EL (cell line): ENCODE measurements at places on chromosomes 2 and 18.
A peak's percentile ranks its signal among the peaks of the same experiment; 100 is the strongest.

DNA sequence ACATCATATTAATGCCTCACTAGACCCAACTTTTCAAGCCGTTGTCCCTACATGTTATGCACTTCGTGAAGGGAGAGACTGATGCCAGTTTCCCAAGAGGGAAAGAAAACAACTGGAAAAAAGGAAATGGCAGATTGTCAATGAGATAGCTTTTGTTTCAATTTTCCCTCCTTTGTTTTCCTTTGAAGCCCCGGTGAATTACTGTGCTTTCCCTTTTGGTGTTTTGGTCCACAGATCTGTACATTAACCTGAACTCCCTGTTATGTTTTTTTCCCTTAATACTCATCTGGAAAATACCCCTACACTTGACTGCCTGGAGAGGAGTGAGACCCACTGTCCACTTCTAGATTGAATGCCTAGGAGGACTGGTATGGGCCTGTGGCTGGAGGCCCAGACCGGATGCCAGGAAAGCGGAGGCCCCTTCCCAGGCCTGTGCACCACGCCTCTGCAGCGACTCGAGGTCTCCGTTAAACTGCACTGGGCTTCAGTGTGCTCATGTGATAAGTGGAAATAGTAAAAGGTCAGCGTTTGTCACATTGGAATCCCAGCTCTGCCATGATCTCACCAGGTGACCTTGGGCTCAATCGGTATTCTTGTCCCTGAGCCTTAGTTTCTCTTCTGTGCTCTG is 106.4 kb downstream of the GATA6 start:
- no peak for DNase-seq

GRCh38 chr2:235754357-235755207 is 260.7 kb downstream of the AGAP1 start:
- DNase-seq: no peak

- DNase-seq: no peak
Measured at GRCh38 chr2:105804266-105804665, 59.6 kb downstream of the NCK2 start.

DNA sequence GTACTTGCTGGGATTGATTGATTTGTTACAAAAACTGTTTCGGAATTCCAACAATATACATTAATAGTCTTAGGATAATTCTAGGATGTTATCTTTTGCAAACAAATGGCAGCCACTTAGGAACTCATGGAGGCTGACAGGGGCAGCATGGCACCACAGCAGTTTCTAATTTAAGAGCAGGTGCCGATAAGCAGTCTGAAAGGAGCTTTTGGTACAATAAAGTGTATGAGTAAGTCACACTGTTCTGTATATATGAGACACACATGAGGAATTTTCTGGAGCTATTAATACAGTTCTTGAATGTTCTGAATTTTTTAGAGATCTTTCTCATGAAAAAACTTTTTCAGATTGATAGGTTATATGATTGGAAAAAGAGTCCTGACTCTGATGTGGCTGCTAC is 52.2 kb downstream of the EIF5B start:
- DNase-seq: peak; percentile 67

DNA sequence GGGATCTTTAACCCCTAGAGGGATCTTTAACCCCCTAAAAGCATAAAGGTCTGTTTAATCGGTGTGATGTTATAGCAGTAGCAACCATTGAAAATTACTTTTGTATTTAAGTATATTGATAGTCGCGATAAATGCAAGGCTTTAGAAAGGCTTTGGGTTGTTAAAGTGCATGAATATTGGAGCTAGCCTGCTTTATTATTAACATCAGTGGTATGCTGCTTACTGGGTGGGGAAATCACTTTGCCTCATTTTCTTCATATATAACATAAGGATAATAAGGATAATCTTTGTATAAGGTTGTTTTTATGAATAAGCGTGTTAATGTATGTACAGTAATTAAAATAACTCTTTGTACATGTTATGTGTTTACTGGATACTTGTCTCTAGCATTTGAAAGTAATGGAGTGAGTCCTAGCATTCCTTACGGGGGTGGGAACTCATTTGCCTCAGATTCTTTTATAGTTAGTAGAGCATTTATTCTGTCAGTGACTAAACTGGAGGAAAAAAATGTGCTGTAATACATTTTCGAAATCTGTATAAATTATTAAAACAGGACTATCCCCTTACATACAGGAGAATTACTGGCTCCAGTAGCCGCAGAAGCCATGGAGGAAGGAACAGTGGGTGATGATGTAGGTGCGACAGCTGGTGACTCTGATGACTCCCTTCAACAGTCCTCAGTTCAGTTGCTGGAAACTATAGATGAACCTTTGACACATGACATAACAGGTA is 122.2 kb downstream of the BIRC6 start:
- DNase-seq: peak; percentile 51

GRCh38 chr2:122469147-122469546 is 713.7 kb downstream of the TSN start:
- no peak for DNase-seq

- DNase-seq: peak; percentile 0
Measured at GRCh38 chr18:43719267-43719795, 442.0 kb upstream of the SYT4 start.

- DNase-seq: no peak
Measured at GRCh38 chr18:32261003-32261402, 71.2 kb downstream of the MEP1B start.

DNA sequence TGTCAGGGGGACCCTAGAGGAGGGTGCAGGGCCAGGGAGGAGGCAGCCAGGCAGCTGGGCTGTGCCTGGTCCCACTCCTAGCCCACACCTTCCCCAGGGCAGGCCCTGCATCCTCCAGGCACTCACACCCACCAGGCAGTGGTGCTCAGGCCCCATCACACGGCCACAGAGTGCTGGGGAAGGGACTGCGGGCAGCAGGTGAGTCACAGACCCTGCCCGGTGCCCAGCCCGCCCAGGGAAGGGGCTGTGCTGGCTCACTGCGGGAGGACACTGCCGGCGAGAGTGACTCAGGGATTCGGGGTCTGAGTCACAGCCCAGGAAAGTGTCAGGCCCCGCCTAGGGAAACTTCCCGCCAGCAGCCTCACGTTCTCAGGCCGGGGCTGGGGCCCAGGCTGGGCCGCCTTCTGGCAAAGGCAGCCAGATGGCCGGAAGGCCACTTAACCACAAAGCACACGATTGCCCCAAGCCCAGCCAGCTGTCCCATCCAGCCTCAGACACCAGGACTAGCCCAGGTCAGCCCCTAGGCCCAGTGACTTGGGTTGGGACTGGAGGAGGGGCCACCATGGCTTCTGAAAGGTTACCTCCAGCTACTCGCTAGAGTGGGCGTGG is 42.2 kb downstream of the BIN1 start:
- DNase-seq: peak; percentile 98

- no peak for DNase-seq
Measured at GRCh38 chr2:233007270-233007669, 5.8 kb downstream of the NGEF start.

DNA sequence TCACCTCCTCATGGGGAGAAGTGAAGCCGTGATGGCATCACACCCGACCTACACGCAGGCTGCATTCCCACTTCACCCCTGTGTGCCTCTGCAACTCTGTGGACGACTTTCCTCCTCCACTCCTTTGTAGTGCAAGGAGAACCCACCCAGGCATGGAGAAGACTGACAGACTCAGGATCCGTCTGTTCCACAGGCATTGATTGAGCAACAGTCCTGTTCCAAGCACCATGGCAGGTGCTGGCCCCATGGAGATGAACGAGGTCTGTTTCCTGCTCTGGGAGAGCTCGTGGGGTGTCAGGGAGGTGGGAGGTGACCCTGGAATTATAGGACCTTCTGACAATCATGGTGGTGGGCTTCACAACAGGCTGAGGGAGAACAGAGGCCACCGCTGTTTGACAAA is 284.7 kb upstream of the HDAC4 start:
- no peak for DNase-seq

- peak; percentile 57 for DNase-seq
Measured at GRCh38 chr2:84970210-84970867, 622 bp upstream of the KCMF1 start.

DNA sequence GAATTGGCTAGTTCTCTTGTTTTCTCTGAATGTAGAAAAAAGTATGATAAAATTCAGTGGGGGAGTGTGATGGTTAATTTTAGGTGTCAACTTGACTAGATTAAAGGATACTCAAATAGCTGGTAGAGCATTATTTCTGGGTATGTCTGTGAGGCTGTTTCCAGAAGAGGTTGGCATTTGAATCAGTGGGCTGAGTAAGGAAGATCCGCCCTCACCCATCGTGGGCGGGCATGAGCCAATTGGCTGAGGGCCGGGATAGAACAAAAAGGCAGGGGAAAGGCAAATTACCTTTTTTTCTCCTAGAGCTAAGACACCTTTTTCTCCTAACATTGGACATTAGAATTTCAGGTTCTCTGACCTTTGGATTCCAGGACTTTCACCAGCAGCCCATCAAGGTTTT is 667.6 kb upstream of the SLC8A1 start:
- no peak for DNase-seq

- DNase-seq: no peak
Measured at GRCh38 chr2:150729495-150729955, 242.1 kb upstream of the RND3 start.

GRCh38 chr2:144151405-144151804 is 368.5 kb downstream of the ZEB2 start:
- DNase-seq: no peak

DNA sequence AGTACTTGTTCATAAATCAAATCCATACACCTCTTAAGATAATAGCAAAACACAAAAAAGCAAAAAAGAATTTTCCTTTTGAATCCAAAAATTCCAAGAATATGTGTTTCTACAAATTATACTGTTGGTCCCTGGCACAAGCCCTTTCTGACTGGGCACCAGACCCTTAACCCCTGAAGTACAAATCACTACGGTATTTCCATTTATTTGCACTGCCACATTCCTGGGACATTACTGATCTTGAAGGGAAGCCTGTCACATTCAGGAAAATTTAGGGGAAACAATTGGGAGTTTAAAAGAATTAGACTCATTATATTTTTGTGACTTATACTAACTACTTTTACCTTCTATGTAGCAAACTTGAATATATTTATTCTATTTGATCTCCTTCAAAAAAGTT is 98.8 kb downstream of the ZNF521 start:
- DNase-seq: peak; percentile 69

GRCh38 chr2:5834501-5834900 is 142.3 kb downstream of the SOX11 start:
- DNase-seq: no peak

- no peak for DNase-seq
Measured at GRCh38 chr2:150872756-150873395, 385.4 kb upstream of the RND3 start.

- DNase-seq: no peak
Measured at GRCh38 chr2:112166806-112167499, 28.8 kb downstream of the FBLN7 start.

GRCh38 chr2:157893611-157894010 is 17.5 kb upstream of the ACVR1 start:
- no peak for DNase-seq

GRCh38 chr18:48222118-48222517 is 187.1 kb downstream of the ZBTB7C start:
- DNase-seq: no peak

DNA sequence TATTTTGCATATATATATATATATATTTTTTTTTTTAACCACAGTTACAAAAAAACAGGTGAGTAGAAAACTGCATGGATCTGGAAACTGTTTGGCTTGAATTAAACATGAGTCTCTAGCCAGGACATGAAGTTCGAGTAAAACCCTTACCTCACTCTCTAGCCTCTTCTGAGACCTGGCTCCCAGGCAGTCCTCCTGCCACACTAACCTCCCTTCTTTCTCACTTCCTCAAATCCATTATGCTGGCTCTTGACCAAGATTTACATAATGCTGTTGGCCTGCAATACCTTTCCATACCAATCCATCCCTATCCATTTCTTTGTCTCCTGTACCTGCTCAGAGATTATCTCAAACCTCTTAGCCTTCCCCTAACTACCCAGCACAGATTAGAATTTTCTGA is 34.0 kb downstream of the PIGN start:
- DNase-seq: no peak
